ENCODE measurements at places on chromosomes 3 and 15.

GRCh38 chr3:113079218-113079961, 88.6 kb downstream of the GTPBP8 start:
- DNase-seq = no peak

DNA sequence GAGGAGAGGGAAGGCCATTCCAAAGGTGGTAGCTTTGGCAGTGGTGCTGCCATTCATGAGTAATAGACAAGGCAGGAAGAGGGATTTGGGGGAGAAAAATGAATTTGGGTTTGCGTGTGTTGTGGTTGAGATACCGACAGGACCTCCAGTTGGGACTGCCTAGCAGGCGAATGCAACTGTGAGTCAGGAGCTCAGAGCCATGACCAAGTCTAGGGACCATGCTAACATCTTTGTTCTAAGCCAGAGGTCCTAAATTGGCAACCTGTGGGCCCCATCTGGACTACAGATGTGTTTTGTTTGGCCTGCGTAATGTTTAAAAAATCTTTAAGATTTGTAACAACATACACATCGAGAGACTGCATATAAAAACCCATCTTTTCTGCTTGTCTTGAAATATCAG, 61.6 kb downstream of the SAMMSON start:
- DNase-seq = no peak

GRCh38 chr3:138440596-138440995, 6.2 kb downstream of the ESYT3 start:
- no peak for DNase-seq

- no peak for DNase-seq
Measured at GRCh38 chr3:52721730-52722008, 15.8 kb downstream of the SPCS1 start.

DNA sequence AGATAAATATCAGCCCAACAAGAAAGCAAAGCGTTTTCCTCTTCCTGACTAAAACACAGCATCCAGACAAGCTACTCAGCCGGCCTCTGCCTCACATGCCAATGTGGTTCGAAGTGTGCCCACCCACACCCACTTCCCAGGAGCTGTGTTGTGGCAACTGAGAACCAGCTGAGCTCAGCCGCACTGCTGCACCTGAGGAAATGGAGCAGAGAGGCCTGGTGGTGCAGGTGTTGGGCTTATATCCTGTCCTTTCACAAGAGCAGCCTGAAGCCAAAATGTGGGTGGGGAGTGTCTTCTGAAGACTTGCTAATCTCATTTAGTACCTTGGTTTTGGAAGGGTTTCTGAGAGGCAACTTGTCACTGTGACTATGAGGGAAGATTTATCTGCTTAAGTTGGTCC, 23.0 kb upstream of the RETNLB start:
- DNase-seq = no peak

- DNase-seq = no peak
Measured at GRCh38 chr15:37819191-37819590, 115.2 kb upstream of the TMCO5A start.

GRCh38 chr3:116005404-116005803, 382.1 kb downstream of the GAP43 start:
- DNase-seq = peak; percentile 71

GRCh38 chr3:197496746-197497125, 59.0 kb downstream of the BDH1 start:
- no peak for DNase-seq

DNA sequence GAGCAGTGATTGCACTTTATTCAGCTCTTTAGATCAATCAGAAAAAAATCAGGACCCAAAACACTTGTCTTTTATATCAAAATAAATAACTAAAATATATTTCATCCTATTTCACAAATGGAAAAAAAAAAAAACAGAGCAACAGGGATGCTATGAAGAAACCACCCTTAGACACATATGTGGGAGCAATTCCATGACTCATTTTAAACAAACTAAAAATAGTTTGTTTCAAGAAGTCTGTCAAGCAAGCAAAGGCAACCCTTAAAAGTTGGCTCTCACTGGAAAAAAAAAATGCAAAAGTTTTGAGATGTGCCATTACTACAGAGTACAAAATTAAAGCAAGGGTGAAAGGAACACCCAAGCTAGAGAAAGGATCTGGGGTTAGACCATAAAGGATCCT, 5.7 kb downstream of the ATP13A3 start:
- DNase-seq = no peak

GRCh38 chr3:29718661-29719065, 437.8 kb downstream of the RBMS3 start:
- peak; percentile 1 for DNase-seq

- DNase-seq = peak; percentile 79
Measured at GRCh38 chr3:181698263-181698954, 13.3 kb upstream of the SOX2 start.

GRCh38 chr3:193225302-193226125, 15.5 kb upstream of the PLAAT1 start:
- no peak for DNase-seq

- peak; percentile 78 for DNase-seq
Measured at GRCh38 chr15:90644952-90645725, 72.0 kb upstream of the BLM start.

GRCh38 chr3:87855616-87856015, 203.2 kb downstream of the CGGBP1 start:
- DNase-seq = no peak
